ENCODE measurements at places on chromosomes 4 and X.
A peak's percentile ranks its signal among the peaks of the same experiment; 100 is the strongest.

DNA sequence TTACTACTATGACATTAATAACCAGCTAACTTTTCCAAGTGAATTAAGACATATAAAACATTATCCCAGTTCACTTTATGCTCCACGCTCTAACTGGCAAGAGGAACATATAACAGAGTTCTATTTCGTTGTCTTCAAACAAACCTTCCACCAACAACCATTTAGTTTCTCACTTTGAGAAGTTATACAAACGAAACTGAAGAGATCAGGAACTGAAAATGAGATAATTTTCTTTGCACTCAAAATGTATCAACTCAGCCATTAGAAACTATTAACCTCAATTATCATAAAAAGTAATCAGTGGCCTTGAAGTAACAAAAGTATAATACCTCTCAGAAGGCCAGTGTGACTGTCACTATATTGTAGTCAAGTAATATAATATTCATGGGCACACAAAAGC lies 70.1 kb downstream of the CHM start:
- DNase-seq, result no peak

DNA sequence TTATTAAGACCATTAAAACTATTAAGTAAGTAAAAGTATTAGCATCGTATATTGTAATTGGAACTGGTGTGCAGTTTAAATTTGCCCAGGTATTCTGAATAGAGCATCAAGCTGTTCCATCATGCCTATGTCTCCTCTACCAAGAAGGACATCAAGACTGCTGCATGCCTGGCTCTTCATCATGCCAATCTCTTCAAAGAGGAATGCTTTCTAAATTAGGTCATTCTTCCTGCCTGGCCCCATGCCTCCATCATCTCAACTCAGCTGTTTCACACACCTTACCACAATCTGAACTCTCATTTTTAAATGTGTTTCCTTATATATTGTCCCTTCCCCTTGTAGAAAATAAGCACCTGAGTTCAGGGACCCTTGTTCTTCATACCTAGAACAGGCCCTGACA lies 270.5 kb upstream of the PPARGC1A start:
- no peak for DNase-seq

DNA sequence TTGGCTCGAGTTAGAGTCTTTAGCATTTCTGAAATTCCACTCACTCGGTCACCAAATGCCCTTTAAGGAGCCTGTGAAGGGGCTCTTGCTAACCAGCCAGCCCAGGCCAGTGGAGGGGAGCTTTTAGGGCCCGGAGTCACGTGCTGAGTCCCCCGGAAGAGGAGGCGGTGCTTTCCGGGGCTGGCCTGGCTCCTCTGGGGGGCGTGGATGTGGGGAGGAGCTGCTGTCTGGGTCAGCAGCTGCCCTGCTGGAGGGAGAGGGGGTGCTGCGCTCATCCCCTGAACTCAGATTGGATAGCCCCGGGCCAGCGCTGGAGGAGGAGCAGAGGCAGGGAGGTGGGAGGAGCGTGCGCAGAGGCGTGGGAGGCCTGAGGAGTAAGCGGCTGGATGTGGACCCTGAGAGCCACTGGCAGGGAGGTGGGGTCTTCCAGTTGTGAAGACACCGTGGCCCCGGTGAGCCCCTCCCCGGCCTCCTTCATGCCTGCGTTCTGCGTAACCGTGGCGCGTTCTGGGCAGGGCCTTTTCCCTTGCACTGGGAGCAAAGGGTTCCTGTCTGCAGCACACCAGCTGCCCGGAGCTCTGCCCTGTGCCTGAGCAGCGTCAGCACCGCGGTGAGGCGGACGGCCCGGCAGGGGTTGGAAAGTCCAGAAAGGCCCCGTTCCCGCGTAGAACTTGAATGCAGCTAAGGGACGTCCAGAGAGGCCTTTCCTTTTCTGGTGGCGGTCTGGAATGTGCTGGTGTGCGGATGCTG lies 19.7 kb downstream of the MAEA start:
- peak; percentile 75 for DNase-seq

DNA sequence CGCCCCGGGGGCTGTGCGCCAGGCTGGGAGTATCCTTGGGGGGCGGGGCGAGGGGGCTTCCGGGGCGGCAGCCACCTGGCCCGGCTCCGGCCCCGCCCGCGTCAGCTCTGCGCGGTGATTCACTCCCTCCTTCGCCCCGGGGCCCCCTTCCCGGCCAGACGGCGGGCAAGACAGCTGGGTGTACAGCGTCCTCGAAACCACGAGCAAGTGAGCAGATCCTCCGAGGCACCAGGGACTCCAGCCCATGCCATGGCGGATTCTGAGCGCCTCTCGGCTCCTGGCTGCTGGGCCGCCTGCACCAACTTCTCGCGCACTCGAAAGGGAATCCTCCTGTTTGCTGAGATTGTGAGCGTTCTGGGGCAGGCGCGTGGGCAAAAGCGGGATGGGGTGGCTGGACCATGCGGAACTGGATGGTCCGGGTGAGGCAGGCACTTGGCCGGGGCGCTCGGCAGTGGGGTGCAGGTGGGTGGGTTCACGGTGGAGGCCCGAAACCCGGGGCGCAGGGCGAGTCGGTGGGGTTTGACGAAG lies at the start of gene PLP2:
TSS of gene PLP2 (plus strand) at position 147 of the 528 bp plus-strand sequence. CDS start at position 250, 103 bp downstream.
- DNase-seq, result no peak

DNA sequence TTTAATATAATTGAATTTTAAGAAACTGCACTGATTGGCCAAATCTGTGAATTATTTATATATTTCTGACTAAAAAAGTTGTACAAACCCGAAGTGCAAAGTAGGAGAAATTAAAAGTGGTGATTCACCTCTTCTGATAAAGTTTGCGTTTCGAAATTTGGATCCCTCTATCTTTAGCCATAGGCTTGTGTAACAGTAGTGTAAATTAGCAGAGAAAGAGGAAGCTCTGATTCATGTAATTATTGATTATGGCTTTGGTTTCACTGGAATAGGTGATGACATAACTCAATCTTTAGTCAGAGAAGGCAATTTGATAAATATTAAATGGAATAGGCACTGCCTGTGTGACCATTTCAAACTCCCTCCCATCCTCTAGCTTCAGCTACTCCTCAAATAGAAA lies 717.8 kb upstream of the PCDH7 start:
- no peak for DNase-seq

DNA sequence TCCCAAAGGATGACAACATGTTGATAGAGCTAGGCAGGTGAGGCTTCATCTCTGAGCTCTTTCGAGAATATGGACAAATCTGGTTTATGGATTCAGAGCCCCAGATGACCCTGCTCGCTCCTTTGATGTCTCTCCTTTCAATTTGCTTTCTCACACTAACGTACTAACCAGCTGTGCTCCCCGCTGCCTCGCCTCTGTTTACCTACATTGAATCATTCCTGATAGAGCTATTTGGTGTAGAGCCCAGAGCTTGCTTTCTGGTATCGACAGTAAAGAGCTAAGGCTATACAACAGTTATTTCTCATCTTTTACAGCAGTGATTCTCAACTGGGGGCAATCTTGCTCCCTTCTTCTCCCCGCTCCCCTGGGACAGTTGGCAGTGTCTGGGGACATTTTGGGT lies 8.9 kb upstream of the PHKA2 start:
- DNase-seq, result no peak

Data from C1 segment of cervical spinal cord (tissue), 14 donors.